Retina (tissue), 1 donor: ENCODE measurements at places on chromosomes 6 and 20.

- DNase-seq: no peak
Observed at GRCh38 chr6:135616655-135617054, 119.1 kb upstream of the AHI1 start.

DNA sequence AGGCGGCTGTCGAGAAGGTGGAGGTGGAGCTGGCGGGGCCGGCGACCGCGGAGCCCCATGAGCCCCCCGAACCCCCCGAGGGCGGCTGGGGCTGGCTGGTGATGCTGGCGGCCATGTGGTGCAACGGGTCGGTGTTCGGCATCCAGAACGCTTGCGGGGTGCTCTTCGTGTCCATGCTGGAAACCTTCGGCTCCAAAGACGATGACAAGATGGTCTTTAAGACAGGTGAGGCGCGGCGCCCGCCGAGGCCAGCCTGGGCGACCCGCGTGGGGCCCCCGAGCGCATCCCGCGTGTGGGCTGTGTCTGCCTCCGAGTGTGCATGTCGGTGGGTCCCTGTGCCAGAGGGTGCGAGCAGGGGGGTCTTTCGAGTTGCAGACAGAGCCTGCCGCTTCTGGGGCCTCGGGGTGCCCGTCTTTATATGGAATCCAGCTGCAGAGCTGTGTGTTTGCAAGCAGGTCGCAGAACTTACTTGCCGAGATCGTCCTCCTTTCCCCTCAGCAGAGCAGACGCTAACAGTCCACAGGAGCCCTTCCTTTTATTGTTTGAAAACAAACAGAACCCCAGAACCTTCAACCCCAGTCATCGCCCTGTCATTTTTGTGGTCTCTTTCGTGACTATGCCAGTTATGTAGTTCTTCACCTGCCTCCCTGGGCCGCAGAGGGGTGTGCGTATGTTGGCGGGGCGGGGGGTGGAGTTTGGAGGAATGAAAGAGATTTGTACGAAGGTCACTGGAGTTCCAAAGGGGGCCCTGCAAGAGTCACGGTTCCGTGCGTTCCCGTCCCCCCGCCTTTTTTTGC is 766 bp downstream of the SLC16A10 start:
- peak; percentile 79 for DNase-seq

GRCh38 chr6:354631-355280 is 36.8 kb upstream of the IRF4 start:
- DNase-seq: no peak

DNA sequence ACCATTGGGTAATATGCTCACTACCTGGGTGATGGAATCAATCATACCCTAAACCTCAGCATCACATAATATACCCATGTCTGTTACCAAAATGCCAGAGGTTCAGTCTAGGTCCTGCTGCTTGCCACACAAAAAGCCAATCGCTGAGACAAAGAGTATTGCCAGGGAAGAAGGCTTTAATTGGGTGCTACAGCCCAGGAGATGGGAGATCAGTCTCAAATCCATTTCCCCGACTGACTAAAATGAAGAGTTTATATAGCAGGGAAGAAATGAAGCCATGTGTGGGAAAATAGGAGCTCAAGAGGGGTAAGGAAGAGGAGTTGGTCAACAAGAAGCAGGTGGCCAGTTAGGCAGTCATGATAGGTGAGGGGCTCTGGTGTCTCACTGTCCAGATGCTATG is 149.6 kb downstream of the QRSL1 start:
- no peak for DNase-seq

DNA sequence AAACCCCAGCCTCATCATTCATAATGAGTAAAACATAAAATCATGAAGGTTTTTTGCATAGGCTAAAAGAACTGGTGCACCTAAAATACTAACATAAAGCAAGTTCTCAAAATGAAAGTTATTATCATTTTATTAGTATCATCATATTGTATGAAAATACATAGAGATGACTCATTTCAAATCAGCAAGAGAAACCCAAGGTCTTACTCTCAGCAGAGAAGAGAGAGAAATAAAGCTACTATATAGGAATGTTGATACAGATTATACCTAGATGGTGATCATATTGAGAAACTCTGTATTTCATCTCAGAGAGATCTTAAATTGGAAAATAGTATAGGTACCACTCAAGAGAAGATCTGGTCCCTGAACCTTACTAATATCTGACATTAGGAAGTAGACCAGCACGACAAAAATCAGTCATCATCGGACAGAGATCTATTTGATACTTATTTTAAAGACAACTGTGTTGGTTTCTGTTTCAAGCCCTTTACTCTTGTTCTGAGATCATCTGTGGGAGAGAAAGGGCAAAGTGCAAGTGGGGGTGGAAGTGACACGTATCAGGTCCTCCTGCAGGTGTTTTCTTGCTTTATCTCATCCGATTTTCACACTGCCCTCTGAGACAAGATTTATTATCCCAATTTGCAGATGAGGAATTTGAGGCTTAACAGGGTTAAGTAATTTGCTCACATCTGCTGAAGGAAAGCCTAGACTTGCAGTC is 532.3 kb downstream of the MAFB start:
- DNase-seq: no peak

DNA sequence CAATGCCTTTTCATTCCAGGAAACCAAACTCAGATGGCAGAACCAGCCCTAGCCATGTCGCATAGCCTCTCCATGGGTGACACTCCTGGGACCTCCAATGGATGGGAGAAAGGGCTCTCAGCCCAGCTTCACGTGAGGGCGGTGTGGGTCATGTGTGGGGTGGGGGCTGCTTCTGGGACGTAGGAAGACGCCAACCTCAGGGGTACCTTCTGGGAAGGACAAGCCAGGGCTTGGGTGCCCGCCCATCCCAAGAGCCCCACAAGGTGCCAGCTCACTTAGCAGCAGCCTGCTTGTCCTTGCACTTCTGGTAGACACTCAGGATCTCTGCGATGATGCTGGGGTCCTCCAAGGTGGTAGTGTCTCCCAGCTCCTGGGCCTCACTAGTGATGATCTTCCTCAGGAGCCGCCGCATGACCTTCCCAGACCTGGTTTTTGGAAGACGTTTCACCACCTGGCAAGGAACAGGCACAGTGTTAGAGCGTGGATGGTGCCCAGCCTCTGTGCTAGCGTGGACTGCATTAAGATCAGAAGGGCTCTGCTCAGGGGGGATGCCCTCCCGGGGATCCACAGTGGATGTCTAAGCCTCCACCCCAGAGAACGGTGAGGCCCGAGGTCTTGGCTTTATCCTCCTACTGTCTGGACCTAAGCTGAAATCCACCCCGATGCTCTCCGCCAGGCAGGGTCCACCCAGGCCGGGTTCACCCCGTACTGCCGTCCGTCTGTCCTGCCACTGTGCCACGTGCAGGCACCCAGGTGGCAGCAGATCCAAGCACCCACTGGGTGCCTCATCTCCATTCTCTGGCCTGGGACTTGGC is 15.1 kb upstream of the APMAP start:
- no peak for DNase-seq

- no peak for DNase-seq
Observed at GRCh38 chr20:46771195-46771588, 61.7 kb downstream of the SLC2A10 start.

DNA sequence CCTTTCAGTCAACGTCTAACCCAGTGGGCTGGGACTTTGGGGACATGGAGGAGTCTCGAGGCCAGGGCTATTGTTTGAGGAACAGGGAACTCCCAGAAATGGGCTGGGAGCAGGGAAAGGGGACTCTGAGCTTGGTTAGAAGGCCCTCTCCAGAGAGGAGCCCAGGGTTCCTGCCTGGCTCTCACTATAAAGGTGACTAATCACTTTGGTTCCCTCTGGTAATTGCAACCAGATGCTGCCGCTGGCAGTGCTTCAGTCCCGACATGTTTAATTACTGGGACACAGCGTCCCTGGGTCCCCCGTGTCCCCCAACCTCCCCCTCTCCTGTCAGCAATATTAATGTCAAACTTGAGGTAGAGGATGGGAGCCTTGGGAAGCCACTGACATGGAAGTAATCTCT is 5.0 kb upstream of the GDF5 start:
- peak; percentile 25 for DNase-seq

GRCh38 chr6:71375676-71376075 is 87.1 kb downstream of the OGFRL1 start:
- DNase-seq: no peak

GRCh38 chr6:149701714-149702113 is 16.2 kb downstream of the LATS1 start:
- no peak for DNase-seq

DNA sequence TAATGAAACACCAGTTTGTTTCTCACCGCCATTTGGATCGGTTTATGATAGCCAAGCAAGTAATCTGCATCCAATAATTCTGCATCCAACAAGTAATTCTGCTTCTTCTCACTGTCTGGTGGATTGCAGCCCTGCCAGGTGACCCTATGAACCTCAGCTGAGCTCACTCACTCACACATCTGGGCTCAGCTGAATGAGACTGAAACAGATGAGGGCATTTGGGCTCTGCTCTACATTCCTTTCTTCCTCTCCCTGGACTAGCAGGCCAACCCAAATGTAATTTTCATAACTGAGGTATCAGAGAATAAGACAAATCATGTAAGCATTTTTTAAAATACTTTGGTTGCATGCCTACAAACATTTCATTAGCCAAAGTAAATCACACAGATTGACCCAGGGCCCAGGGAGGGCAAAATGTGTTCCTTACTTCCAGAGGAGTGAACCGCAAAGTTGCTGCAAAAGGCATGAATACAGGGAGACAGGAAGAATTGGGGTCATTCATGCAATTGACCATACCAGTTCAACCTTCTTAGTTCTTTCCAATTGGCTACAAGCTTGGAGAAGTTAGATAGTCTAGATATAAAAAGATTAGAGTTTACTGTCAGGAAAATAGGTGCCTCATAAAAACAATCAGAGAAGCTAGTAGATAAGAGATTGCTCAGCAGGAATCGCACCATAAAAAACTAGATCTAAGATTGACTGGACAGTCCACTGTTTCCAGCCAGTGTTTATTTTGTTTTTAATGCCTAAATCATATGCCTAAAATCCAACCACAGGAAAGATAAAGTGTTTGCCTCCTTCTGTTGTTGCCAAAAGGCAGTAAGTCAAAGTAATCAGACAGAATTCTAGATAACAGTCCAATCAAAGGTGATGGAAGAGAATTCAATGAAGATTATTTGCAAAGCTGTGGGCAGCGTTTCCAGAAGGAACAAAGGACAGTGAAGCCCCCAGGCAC is 43.7 kb downstream of the CBLN4 start:
- DNase-seq: no peak

DNA sequence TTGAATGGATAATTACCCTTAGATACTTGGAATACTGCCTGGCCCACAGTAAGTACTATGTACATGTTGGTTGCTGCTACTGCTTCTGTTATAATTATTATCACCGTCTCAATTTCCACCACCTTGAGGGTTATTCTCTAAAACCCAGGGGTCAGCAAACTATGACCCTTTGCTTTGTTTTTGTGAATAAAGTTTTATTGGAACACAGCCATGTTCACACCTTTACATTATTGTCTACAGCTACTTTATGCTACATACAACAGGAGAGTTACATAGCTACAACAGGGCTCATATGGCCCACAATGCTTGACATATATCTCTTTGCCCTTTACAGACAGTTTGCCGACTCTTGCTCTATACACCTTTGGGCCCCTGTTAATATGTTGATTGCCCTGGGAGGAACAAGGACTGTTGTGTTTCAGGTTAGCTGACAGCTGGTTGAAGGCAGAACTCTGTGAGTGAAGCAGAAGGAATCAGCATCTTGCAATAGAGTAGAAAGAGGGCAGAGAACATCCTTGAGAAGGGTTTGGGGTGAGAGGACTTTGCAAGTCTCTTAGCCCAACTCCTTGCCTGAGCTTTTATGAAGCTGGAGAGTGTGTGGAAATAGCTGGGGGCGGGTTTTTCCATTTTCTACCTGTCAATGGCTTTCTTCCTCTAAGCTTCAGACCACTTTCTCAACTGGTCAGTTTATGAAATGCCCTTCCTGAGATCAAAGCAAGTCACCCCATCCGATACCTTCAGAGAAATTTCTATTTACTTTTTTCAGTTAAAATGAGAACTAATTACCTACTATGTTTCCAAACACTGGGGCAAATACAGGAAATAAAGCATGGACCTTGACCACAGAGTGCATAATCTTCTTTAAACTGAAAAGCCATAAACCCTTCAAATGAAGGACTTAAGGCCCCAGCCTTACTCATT is 3.5 kb upstream of the MEP1A start:
- no peak for DNase-seq

- DNase-seq: no peak
Observed at GRCh38 chr6:11766043-11766442, 12.6 kb downstream of the ADTRP start.

GRCh38 chr6:27545271-27546046 is 72.6 kb upstream of the ZNF184 start:
- DNase-seq: peak; percentile 64

DNA sequence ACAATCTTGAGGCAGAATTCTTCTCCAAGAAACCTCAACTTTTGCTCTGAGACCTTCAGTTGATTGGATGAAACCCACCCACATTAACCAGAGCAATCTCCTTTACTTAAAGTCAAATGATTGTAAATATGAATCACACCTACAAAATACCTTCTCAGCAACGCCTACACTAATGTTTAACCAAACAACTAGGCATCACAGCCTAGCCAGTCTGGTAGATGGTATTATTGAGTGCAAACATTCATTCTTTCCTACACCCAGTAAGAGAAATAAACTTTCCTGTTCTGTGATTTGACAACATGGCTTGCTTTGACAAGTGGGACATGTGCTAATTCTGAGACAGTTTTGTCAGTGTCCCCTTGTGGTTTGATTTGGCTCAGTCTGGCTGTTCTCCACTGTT is 252.2 kb downstream of the HACE1 start:
- no peak for DNase-seq

GRCh38 chr20:56414842-56415765 is 3.0 kb downstream of the CASS4 start:
- DNase-seq: no peak

DNA sequence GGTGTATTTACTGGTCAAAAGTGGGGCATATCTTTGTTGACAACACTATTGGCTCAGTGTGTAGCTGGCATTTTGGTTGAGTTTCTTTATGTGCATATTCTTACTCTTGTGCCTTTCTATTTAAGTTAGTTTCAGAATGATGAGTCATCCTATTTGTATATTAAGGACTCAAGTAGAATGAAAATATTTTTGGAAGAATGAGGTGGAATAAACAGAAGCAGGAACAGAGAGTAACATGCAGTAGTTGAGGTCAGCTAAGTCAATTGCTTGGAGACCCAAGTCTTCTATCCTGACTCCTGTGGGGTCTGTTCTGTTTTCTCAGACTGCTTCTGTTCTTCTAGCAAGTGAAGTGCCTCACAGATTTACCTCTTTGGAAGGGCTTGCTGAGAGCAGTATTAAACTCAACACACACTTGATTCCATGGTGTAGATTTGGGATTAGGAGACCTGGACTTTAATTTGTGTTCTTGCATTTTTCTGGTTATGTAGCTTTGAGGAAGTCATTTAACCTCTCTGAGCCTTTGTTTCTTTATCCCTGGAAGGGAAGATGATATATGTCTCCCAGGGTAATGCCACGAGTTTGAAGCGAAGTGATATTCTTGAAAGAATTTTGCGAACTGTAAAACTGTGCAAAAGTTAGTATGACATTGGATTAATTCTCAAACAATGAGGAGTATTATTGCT is 324.3 kb downstream of the QKI start:
- no peak for DNase-seq

GRCh38 chr6:144134737-144135136 is 15.6 kb upstream of the STX11 start:
- DNase-seq: no peak
